ENCODE measurements at places on chromosomes 6 and 20.

DNA sequence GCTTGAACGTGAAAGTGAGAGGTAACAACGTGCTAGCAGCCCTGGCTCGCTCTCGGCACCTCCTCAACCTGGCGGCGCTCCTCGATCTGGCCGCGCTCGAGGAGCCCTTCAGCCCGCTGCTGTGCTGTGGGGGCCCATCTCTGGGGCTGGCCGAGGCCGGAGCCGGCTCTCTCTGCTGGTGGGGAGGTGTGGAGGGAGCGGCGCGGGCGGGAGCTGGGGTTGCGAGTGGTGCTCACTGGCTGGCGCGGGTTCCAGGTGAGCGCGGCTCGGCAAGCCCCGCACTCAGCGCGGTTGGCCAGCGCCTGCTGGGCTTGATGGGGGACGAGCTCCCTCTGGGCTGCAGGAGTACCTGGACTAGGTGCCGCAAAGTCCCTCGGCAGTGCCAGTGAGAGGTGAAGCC lies 52.5 kb upstream of the RPS6KA2 start:
- DNase-seq: no peak

- DNase-seq: no peak
Measured at GRCh38 chr6:1878330-1878729, 268.6 kb downstream of the FOXC1 start.

DNA sequence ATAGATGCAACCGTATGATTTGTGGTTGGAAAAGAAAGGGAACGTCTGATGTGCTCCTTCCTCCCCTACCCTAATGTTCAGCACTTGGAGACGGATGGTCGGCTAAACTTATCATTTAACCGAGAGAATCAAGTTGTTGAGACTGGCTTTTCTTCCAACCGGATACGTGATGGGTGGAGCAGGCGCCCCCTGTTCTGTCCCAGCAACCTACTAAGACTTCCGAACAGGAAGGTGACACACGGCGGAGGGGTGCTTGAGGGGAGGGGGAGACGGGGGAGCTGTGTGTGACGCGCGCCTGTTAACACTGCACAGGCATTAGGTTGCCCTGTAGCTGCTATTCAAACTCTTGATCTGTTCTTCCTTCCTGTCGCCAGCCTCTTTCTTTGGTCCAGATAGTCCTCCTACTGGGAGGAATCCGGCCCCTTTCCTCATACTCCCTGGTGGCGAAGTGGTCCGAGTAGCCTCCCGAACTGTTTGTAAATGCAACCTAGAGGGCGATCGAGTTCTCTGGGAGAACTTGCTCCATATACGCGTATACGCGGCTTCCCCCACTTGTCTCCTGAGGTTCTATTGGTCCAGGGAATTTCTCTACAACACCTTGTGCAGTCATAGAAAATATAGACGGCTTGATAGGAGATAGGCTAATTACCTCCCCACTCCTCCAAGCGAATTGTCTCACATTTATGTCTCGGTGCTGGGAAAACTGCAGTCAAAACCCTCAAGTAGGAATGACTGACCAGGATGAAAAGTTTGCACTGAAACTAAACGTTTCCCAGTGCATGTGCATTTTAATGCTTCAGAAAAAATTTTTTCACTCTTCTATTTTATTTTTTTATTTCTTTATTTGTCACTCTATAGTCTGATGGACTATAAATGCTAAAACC lies 126.0 kb upstream of the SLC2A12 start:
- DNase-seq: no peak

GRCh38 chr6:109053336-109053735 lies 41.3 kb downstream of the SESN1 start:
- DNase-seq: no peak

GRCh38 chr6:109867009-109867969 lies 110.8 kb upstream of the GPR6 start:
- no peak for DNase-seq

DNA sequence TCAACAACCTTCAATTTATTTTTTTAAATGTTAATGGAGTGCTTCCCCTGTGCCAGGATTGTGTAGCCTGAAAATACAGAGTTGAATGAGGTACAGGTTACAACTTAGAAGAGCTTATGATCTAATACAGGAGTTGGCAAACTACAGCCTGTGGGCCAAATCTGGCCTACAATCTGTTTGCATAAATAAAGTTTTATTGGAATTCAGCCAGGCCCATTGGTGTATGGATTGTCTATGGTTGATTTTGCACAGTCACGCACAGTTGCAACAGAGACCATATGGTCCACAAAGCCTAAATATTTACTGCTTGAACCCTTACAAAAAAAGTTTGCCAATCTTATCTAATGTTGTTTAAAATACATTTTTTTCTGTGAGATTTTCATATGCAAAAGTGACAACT lies 177.3 kb upstream of the CCN2 start:
- DNase-seq: no peak

DNA sequence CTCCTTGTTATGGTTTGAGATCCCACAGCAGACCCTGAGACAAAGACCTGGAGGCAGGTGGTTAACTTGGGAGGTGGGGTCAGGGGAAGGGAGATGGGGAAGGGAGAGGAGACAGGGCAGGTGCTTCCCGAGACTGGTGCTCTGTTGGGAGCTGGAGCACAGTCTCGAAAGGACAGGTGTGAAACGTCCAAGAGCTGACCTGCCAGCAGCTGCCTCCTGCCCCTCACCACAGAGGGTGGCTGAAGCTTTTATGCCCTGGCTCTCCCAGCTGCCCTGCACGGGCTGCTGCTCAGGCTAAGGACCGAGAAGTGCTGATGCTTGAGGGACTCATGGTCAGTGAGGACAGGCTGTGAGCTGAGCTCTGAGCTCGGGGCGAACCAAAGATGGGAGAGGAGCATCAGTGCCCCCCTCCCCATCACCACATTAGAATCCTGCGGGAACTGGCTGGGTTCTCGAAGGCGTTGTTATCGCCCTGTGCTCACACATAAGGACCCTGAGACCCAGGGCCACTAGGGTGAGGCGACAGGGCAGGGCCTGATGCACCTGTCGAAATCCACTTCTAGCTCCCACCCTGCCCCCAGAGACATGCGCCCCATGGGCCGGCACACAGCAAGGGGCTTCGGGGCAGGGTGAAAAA lies 25.3 kb upstream of the CD93 start:
- no peak for DNase-seq

DNA sequence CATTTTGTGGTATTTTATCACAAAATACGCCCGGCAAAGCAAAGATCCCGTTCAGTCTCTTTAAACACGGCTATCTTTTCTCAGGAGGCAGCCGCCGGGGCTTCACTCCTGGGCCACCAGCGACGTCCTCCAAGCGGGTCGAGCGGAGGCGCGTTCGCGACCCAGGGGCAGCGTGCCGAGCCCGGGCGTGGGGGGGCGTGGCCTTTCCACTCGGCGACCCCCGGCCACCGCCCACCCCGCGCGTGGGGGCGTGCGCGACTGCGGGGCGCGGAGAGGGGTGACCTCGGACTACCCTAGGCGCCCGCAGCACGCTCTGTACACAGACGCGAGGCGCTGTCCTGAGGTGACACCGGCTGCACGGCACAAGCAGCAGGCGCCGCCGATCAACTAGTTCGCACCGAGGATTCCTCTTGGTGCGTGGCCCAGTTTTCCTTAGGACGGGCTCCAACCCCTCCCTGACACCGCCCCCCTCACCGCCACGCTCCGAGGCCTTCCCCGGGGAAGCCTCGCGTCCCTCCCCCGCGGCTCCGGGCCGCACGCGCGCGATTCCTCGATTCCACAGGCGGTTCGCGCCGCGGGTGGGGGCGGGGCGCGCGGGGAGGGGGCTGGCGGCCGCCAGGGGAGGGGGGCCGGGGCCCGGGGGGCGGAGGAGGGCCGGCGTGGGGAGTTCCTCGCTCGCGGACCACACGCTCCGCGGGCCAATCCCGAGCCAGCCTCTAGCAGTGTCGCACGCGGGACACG lies 1.1 kb upstream of the JARID2 start:
- peak; percentile 41 for DNase-seq

GRCh38 chr20:45833883-45834796 lies 541 bp downstream of the SNX21 start:
- peak; percentile 41 for DNase-seq

- DNase-seq: no peak
Measured at GRCh38 chr6:24924580-24925356, 11.0 kb downstream of the RIPOR2 start.

DNA sequence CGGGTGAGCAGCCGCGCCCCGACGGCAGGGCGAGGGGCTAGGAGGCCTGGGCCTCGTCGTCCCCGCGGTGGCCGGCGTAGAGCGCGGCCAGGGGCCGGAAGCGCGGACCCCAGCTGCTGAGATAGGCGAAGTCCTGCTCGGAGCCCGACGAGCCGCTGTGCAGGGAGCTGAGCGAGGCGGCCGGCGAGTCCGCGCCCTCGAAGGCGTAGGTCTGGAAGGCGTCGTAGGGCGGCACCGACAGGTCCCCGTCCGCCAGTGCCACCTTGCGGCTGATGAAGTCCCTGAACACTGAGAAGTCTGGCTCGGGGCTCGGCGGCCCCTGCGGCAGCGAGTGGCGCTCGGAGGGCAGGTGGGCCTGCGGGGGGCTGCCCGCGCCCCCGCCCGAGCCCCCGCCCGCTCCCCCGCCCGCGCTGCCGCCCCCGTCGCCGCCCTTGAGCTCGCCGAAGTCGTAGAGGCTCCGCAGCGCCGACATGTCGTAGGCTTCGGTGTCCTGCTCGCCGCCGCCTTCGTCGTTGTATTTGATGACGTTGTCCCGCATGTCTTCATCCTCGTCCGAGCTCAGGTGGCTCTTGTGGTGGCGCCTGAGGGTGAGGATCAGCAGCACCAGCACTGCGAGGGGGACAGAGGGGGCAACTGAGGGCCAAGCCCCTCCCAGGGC lies 56.5 kb downstream of the CD40 start:
- no peak for DNase-seq

DNA sequence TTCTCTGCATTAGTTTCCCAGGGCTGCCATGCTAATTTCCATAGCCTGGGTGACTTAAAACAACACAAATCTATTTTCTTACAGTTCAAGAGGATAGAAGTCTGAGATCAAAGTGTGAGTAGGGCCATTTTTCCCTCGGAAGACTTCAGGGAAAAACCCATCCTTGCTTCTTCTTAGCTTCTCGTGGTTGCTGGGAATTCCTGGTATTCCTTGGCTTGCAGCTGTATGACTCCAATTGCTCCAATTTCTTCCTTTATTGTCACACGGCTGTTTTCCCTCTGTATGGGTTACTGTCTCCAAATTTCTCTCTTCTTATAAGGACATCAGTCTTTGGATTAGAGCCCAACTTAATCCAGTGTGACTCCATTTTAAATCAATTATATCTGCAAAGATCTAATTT lies 128.4 kb upstream of the JAG1 start:
- DNase-seq: no peak

GRCh38 chr20:23151885-23152284 lies 65.8 kb upstream of the CD93 start:
- no peak for DNase-seq

GRCh38 chr20:46004889-46005473 lies 3.7 kb upstream of the MMP9 start:
- DNase-seq: peak; percentile 29

GRCh38 chr6:44784195-44784594 lies 396.7 kb downstream of the CDC5L start:
- no peak for DNase-seq

DNA sequence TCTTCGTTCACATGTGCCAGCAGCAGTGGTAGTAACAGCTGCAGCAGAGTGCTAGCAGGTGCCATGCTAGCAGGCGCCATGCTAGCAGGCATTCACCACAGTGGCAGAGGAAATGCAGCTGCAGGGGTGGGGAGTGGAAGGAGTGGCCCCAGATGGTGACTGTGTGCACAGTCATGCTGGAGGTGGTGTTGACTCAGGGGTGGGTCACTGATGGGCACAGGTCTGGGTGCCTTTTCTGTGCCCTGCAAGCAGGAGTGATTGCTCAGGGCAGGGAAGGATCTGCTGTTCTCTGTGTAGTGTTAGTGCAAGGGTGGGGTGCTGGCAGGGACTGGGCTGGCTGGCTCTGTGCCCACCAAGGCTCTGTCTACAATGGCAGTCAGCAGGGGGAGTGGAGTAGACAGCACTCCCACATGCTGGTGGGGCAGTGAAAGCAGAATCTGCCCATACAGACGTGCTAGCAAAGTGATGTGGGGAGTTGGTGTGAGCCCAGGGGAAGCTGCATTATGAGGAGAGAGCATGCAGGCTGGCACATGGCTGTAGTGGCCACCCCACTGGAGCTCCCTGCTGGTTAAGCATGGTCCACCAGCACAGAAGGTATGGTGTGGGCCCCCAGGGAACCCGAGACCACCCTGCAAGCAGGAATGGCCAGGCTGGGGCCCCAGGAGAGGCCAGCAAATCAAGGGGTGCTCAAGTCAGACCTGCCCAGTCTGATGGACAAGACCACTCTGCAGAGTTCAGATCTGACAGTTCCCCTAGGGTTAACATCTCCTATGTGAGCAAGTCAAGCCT lies 11.4 kb upstream of the TSPYL4 start:
- no peak for DNase-seq

GRCh38 chr6:168826078-168826390 lies 385.1 kb downstream of the SMOC2 start:
- DNase-seq: no peak

DNA sequence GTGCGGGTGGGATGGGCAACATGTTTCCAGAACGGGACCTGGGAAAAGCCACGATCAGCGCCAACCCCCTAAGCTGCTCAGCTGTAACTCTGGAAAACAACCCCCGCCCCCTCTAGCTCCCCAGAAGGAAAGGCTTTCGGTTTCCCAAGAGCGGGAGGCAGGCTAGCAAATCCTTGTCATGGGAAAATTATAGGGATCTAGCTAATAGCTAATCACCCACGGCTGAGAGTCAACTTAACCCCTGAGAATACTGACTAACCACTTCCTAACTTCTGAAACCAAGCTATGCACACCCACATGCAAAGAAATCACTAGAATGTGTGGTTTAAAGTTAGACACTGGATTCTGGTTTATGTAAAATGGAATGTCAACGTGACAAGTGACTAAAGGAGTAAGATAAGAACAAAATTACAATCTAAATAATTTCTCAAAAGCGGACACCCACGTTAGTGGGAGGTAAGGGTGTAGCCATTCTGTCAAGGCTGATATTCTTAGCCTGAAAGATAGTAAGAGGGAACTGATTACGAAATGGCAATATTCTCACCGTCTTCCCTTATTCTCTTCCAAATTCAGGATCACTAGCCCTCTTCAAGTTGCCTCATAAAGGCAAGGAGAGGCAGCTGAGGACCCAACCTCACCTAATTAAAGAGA lies 20.1 kb downstream of the JAG1 start:
- no peak for DNase-seq

DNA sequence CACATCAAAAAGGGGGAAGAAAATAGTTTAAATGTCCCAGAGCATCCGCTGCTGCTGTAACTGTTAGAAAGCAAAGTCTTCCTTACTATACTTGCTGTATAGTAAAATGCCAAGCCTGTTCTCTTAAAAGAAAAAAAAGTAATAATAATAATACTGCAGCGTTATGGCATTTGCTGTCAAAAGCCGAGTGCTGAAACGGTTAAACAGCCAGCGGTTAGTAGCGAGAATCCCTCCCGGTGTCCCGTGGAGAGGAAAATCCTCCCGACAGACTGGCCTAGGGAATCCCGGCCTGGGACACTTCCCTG lies 19.5 kb upstream of the NFATC2 start:
- no peak for DNase-seq

DNA sequence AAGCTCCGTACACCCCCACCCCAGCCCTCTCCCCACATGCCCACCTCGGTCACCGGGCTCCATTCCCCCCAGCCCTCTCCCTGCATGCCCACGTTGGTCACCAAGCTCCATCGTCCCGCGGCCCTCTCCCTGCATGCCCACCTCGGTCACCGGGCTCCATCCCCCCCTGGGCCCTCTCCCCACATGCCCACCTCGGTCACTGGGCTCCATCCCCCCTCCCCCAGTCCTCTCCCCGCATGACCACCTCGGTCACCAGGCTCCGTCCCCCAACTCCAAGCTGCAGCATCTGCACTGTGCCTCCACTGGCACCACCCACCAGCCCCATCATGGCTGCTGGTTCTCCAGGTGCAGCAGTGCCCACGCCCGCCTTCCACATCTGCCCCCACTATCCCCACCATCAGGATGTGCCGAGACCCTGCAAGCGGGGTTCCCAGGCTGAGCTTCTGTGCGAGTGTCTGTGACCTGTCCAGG lies 16.8 kb downstream of the TAF4 start:
- no peak for DNase-seq

Data from NCI-H1436 (cell line).